ENCODE measurements at places on chromosomes 11 and 22.

DNA sequence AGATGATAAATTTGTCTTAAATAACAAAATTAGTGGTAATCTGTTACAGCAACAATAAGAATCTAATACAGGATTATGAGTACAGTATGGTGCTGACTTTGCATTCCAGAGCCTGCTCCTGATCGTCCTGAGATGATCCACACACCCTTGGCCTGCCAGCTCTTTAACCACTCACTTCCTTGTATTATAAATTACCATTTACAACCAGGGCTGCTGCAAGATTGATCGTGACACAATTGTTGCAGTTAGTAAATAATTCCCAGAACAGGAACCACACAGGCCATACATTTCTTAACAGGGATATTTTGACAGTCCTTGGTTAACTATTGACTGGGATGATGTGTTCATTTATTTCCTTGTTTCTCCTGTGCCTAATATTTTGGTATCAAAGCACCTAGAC is 3.8 kb upstream of the CBLIF start:
- no peak for DNase-seq

DNA sequence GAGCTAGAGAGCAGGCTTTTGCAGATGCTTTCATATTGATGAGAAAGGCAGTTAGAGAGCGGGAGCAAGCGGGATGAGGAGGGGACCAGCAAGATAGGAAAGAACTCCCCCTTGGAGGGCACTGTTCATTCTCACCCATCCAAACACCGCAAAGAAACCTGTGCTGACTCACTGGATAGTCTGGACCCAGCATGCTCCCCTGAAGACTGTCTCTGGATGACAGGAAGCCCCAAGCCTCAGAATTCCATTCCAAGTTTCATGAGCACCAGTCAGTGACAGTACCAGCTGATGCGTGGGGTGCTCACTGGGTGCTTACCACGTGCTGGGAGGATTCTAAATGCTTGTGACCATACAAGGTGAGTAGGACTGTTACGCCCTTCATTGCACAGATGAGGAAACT is 34.2 kb downstream of the MICAL3 start:
- no peak for DNase-seq

DNA sequence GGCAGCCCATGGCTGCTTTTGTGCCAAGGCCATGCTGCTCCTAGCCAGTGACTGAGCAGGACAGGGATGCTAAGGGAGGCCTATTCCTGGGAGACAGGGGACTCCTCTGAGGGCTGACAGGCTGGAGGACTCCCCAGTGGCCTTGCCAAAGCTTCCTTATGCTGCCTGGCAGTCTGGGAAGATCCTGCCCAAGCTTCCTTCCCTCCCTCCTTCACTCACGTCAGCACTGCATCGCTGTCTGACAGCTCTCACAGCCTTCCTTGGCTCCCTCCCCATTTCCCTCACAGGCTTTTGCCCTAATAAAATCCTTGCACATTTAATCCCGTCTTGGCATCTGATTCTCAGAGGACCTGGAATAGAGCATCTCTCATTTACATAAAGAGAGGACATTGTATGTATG is 26.5 kb downstream of the HTR3A start:
- no peak for DNase-seq

GRCh38 chr11:32312206-32312817 is 123.0 kb downstream of the WT1 start:
- DNase-seq: no peak

GRCh38 chr11:863910-864827 is 21.5 kb downstream of the TSPAN4 start:
- DNase-seq: no peak

DNA sequence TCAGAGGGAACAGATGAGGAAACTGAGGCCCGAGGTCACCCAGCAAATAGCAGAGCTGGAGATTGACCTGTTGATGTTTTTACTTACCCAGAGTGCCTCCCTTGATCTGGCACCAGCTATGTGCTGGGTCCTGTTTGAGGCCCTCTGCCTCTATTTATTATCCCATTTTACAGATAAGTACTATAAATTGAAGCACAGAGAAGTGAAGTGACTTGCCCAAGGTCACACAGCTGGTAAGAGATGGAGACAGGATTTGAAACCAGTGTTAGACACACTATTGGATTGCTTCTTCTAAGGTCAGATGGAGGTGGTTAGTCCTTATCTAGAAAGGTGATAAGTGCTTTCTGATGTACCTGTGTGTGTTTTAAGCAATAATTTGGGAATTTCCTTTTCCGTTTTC is 13.5 kb downstream of the SGSM1 start:
- DNase-seq: no peak

- no peak for DNase-seq
Measured at GRCh38 chr11:63543711-63544110, 7.1 kb downstream of the PLAAT4 start.

- DNase-seq: no peak
Measured at GRCh38 chr11:86103808-86104207, 34.9 kb upstream of the PICALM start.

DNA sequence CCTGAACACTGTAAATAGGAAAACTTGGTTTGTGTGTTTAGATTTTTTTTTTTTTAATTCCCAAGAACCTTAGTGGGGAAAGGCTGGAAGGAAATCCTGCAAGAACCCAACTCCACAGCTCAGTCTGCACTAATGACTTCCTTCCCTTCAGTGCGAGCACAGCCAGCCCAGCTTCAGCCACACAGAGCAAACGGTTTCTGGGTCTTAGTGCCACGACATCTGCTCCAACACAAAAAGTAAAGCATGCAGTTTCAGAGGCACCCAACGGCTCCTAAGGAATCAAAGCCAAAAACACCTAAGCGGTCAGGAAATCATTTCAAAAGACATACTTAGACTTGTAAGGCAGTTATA is 236.1 kb downstream of the TTC28 start:
- peak; percentile 81 for DNase-seq

DNA sequence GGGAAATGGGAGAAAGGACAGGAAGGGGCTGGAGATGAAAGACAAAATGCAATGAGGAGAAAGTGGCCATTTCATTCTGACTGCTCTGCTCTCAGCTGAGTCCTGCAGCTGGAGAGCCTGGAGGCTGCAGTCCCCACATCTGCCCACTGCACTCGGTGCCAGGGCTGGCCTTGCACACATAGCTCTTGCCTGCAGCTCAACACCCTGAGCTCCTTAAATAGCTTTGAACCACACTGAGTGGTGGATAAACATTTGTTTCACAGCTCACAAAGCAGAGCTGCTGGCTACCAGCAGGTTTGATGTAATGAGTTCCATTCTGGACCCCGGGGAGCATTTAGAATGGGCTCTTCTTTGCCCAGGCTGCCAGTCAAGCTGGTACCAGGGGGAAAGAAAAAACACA is 426.1 kb upstream of the CADM1 start:
- DNase-seq: no peak

All from common myeloid progenitor, CD34-positive (primary cell).